Foreskin fibroblast (primary cell): ENCODE measurements at places on chromosomes 6 and 20.

DNA sequence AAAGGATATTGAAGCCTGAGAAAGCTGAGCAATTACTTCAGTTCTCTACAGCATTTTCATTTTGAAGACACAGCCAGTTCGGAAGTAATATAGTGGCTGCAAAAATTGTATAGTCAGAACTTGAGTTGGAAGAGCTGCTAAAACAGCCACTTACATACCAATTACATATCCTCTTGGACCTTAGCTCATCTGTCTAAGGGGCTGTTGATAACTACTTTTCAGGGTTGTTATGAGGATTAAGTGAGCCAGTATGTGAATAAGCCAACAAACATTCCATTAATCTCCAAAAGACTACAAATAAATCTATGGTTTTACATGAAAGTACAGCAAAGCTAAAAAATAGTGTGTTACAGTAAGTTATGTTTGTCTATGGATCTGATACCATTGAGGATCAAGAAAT, 59.7 kb downstream of the TMEM200A start:
- DNase-seq = no peak

DNA sequence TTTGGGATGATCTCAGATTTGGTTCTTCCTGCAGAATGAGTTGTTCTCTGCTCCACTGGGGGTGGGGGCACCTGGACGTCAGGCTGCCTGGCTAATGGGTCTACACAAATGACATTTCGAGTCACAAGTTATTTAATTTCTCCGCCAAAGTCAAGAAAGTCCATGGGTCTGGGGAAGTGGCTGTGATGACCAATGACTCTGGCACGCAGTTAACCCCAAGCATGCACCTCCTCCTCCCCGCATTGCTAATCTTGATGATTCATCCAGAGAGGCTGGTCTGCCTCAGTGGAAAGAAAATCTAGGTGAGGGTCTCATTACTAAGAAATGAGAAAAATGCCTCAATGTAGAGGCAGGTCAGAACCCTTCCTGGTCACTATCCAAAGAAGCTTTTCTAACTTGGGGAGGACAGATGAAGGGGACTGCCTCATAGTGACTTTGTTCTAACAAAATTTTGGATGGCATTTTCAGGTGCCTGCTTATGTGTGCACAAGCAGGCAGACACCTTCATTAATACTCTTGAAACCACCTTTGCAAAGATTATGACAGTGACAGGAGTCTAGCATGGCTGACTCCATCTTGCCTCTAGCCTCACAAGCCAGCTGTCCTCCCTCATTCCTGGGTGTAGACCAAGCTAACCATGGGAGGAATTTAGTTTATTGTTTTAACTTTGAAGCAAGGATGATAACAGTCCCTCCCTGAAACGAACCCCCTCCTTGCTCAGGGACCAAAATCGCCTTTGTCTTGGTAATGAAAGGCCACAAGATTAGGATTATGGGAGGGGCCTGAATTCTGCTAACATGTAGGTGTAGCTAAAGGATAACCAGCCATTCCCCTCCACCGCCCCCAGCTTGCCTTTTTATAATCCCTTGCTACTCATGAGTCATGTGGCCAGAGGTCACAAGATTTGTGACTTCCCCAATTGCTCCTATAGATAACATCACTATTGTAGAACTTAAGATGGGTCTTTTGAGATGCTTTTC, 98.6 kb upstream of the MRPS10 start:
- DNase-seq = peak; percentile 96

DNA sequence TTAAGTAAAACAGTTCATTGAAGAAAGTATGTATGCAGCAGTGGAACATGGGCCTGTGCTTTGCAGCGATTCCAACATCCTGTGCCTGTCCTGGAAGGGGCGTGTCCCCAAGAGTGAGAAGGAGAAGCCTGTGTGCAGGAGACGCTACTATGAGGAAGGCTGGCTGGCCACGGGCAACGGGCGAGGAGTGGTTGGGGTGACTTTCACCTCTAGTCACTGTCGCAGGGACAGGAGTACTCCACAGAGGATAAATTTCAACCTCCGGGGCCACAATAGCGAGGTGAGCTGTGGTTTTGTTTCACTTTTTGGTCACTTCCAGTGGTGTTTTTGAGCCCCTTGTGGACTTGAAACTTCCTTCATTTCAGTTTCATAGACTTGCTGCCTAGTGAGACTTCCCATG, 1.7 kb downstream of the TULP4 start:
- no peak for DNase-seq

DNA sequence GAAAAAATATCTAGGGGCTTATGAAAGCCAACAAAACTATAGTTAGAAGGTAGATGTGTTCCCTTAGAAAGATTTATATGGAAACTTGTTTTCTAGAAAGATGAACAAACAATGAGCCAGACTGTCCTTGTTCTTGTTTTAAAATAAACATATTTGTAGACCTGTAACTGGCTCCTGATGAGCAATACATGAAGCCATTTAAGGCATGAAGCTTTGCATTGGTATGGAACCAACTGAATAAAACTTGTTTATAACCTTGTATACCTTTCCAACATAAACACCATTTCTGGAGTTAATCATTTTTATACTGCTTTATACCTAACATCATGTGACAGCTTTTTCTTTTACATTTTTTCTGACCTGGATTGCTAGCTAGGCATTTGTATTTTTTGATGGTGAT, 247.8 kb downstream of the PRL start:
- DNase-seq = no peak

- no peak for DNase-seq
These were observed 2.0 kb upstream of the HBS1L start for GRCh38 chr6:135056632-135057031.

GRCh38 chr6:4883298-4883697, 107.1 kb downstream of the CDYL start:
- DNase-seq = no peak

GRCh38 chr6:21883595-21884328, 290.2 kb downstream of the SOX4 start:
- no peak for DNase-seq

DNA sequence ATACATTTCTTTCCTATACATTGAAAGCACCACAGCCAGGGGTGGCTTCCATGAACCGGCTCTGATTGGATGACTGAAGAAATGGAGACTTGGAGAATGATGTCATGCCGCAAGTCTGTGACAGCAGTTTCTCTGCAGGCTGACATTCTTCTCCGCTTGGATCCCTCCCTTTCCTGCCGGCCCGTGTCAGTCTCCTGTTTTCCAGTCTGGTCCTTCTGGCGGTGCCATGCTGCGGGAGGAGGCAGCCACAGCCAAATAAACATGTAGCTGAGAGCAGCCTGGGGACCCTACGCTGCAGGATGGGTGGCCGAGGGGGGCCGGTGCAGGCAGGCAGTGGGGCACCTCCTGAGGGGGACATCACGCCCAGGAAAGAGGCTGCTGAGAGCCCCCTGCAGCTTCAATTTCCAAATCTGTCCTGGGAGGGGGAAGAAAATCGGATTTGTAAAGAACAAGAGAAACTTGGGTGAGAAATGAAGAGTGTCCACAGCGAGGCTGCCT, 178.0 kb downstream of the TAF4 start:
- DNase-seq = no peak
